Left cardiac atrium (tissue), 4 donors: ENCODE measurements at places on chromosomes 11 and 22. TPM values are rescaled to one million over a fixed set of nuclear protein-coding genes. Genes with fewer than 3 reads are reported as not detected.

FGF19 gene
- total RNA-seq = not detected

DNA sequence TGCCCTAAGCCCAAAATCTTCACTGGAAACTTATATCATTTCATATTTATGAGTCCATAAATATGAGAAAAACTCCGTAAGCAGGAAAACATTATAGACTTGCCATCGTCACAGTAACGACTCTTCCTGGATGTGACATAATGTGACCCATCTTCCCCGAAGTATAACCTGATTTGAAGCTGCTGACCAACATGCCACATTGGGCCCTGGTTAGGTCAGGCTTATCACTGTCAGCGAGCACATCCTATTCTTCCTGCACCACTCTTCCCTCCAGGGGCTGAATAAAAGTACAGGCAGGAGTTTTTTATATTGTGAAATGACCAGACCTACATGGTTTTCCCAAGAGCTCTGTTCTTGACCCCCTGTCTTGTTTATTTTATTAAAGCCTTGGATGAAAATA is 12.1 kb upstream of the BLID start:
- no peak for DNase-seq

DNA sequence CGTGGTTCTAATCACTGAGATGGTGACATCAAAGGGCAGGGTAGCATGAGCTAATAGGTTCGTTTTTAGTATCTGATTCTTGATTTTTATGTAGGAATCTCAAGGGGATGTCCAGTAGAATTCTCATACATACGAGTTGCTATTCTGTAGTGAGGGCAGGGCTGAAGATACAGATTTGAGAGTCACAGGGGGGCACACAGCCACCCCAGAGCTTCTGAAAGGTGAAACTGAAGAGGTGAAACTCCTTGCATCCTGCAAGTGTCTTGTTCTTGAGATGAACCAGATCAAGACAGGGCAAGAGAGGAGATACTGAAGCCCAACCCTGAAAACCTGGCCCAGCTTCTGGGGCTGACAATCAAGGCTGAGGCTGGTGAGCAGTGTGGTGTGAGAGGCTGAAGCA is 35.6 kb upstream of the TMEM123 start:
- no peak for DNase-seq

- DNase-seq = no peak
Measured at GRCh38 chr11:32139896-32140520, 49.1 kb downstream of the RCN1 start.

DNA sequence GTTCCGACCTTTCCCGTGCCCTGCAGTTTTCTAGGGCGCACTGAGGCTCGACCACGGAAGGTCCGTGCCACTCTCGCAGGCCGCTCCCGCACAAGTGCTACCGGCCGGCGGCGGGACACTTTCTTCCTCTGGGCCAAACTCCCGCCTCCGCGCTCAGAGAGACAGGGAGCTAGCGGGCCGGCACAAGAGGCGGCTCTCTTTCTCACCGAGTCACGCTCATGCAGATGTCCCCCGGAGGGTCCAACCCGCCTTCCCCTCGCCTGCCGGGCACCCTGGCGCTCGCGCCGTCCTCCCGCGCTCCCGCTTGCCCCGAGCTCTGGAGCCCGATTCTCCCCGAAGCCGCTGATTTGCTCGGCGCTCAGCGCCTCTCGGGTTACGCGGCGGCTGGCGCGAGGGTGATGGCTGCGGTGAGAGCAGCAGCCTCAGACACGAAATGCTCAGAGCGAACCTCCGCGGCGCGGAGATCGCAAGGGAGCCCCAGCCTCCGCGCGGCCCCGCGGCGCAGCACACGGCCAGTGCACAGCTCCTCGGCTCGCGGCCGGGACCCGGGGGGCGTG is 1.0 kb downstream of the LMO1 start:
- DNase-seq = peak; percentile 60

- DNase-seq = no peak
Measured at GRCh38 chr11:8814209-8814922, 96.6 kb upstream of the AKIP1 start.

GRCh38 chr11:9172389-9172788 is 81.0 kb upstream of the SCUBE2 start:
- no peak for DNase-seq

GRCh38 chr11:103384652-103385051 is 275.4 kb downstream of the DYNC2H1 start:
- DNase-seq = no peak

- DNase-seq = no peak
Measured at GRCh38 chr11:35523861-35524260, 1.6 kb downstream of the PAMR1 start.

GRCh38 chr11:128372977-128373376 is 214.4 kb downstream of the ETS1 start:
- DNase-seq = no peak

DNA sequence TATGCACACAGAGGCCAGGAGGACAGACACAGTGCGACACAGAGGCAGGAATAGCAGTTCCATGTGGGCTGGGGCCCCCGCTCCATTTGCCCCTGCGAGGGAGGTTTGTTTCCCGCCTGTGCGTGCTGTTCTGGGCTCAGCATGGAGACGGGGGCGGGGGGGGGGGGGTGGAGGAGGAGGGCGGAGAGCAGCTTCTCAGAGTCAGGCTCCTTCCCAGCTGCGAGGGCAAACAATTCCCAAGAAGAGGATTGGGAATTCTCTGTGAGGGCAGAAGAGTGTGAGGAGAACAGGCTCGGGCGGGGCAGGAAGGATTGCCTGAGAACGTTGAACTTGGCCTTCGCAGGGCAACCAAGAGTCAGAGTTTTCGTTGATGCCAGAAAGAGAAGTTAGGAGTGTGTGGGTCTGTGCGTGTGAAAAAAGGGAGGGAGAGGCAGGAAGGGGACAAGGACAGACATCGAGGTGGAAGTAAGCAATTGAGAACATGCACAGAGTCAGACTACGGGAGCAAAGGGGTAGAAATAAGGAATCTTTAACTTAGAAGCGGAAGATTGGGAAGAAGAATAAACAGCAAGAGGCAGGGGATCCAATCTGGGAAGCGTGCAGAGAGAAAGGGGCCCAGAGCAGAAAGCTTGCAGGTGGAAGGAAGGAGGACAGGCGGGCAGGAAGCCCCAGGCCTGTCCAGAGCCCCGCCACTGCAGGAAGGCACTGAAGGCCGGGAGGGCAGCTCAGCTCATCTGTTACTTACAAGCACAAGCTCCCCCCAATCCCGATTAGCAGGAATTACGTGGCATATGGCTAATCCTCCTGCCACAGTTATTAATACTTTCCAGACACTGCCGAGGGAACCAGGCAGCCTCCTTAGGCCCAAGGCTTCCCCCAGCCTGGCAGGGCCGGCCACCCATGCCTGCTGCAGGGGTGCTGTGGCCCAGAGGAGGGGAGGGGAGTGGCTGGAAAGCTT is 15.6 kb upstream of the JAM3 start:
- no peak for DNase-seq

GRCh38 chr11:103994094-103994493 is 42.3 kb upstream of the DDI1 start:
- DNase-seq = no peak
